ENCODE measurements at places on chromosomes 13 and 19.

- DNase-seq, result no peak
These were observed 444.5 kb upstream of the GPC6 start for GRCh38 chr13:92781965-92782690.

DNA sequence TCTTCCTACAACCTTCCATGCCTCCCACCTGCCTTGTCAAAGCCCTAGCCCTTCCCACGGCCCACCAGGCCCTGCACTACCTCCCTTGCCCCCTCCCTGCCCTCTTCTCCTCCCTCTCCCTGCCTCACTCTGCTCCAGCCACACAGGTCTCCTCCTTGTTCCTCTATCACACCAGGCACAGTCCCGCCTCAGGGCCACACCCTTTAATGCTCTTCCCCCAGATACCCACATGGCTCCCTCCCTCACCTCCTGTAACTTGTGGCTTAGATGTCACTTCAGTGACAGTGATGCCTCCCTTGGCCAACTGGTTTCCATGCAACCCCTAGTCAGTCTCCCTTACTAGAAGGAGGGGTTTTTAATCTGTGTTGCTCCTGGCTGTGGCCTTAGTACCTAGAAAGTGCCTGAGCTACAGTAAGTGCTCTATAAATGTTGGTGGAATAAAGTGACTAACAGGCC is 1.3 kb downstream of the SIRT6 start:
- peak; percentile 38 for DNase-seq

DNA sequence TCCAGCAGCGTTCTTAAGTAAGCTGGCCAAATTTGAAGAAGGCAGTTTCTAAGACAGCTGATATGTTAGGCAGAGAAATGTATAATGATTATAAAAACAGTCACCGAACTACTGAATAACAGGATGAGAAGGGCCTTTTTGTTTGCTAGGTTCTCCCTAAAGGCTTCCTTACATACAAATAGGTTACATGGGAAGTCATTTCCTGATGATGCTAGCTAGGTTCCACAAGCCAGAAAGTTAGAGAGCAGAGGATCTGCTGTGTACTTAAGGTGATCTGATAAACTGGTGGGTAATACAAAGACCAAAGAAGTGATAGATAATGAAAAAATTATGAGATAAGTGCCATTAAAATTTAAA is 139.7 kb downstream of the VWA8 start:
- no peak for DNase-seq

DNA sequence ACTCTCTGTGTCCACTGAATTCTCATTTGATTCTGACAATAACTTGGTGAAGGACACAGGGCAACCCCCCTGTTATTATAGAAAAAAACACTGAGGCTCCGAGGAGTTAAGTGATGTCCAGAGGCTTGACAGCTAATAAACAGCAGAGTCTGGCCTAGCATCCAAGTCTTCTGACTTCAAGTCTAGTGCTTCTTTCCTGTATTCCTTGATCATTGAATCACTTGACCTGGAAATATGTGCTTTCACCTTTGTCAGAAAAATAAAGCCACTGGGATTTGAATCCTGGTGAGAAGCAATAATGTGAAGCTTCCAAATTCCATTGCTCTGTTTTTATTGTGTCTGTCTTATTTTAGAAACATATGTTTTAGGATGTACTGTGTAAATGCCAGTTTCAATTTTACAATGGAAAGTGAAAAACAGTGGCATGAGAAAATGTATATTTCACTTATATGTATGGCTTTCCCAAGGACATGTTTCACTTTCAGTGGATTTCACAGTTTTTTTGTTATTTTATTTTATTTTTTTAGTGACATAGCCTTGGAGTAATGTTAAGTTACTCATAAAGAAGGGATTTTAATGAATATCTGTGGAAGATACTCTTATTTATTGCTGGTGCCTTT is 190.2 kb downstream of the GPC6 start:
- no peak for DNase-seq

Measured in endodermal cell (in vitro differentiated cells).